Activated CD8-positive, alpha-beta memory T cell treated with anti-CD3 and anti-CD28 coated beads for 24 hours (primary cell): ENCODE measurements at places on chromosomes 12 and 14.

DNA sequence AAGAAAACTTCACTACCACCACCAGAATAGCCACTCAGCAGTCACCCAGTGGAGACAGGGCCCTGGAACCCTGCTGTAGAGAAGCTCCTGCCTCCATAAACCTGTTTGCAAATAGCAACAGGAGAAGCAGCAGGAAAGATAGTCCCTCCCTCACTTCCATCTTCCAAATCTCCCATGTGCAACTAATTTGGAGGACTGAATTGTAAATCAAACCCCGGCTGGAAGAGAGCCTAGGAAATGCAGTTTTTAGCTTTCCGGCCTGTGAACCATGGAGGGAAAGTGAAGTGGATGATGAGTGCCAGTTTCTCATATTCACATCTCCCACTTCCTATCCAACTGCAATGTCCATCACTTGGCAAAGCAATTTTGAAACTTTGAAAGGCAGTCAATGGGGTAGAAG lies 167.2 kb upstream of the FRMD6 start:
- DNase-seq, result no peak

DNA sequence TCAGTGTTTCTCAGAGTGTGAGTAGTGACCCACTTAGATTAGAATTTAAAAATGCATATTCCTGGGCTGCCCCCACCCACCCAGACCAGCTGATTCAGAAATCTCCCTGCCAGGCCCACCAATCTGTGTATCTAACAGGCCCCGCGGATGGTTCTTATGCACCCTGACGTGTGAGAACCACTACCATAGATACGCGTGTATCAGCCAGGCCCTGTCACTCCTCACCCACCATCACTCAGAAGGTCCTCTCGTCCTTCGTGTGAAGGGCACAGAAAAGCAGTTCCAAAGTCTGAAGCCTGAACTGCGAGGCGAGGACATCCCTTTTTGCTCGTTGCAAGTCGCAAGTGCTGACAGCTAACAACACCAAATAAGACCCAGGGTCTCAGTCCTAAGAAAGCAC lies 72.4 kb downstream of the IFT43 start:
- DNase-seq, result no peak

- DNase-seq, result peak; percentile 44
Measured at GRCh38 chr12:52524898-52525591, 4.9 kb upstream of the KRT5 start.

DNA sequence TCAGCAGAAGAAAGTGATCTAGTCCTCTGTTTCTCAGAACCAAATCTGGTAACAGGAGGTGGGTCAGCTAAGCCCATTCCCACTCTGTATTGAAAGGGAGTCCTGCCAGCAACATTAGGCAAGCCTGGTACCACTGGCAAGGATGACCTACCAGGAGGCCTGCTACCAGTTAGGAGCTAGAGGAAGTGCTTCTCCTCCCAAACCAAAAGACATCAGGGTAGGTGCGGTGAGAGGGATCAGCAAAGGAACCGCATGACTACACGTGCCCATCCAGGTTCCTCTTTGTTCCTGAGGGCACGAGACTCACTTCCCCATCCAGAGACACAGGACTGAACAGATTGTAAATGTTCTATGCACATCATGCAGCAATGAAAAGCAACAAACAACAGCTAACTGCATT lies 2.8 kb downstream of the KLRC4 start:
- DNase-seq, result peak; percentile 68

DNA sequence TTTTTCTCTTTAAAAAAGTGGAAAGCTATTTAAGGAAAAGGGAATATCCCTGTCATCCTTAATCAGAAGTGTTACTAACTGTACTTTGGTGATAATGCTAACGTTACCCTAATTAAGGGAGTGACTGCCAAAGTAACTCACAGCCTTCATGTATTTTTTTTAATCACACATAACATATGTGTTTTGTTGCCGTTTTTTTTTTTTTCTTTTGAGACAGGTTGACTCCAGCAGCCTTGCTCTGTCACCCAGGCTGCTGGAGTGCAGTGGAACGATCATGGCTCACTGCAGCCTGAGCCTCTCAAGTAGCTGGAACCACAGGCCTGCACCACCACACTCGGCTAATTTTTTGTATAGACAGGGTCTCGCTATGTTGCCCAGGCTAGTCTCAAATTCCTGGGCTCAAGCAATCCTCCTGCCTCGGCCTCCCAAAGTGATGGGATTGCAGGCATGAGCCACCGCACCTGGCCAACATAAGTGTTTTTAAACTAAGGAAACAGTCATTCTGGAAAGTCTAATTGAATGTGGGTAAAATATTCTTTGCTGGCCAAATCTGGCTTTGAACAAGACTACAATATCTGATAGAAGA lies 56.5 kb downstream of the HECTD4 start:
- DNase-seq, result no peak

- no peak for DNase-seq
Measured at GRCh38 chr12:123512838-123513665, 20.5 kb downstream of the RILPL1 start.

DNA sequence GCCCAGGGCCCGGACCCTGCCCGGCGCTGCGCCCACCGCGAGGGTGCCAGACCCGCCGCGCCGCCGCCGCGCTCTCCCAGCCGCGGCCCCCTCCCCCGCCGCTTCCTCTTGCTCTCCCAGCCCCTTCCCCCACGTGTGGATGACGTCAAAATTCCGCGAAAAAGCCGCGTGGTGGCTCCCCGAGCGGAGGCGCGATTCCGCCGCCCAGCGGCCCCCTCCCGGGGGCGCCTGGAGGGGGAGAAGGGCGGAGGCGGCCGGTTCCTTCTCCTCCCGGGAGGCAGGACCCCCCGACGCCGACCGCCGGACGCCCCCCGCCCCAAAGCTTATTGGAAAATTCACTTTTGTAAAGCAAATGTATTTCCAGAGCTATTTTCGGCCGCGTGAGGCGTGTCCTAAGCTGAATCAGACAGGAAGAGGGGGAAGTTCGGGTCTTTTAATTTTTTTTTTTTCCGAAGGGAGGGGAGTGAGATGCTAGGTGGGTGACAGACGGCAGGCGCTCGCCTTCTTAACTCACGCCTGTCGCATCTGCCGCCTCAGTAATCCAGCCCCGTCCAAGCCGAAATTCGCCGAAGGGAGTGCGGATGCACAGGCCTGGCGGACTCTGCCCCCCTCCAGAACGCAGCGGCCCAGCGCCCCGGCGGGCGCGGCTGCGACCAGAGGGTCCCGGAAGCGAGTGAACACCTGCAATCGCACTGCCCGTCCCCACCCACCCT lies 4.1 kb upstream of the CCND2 start:
- peak; percentile 97 for DNase-seq

DNA sequence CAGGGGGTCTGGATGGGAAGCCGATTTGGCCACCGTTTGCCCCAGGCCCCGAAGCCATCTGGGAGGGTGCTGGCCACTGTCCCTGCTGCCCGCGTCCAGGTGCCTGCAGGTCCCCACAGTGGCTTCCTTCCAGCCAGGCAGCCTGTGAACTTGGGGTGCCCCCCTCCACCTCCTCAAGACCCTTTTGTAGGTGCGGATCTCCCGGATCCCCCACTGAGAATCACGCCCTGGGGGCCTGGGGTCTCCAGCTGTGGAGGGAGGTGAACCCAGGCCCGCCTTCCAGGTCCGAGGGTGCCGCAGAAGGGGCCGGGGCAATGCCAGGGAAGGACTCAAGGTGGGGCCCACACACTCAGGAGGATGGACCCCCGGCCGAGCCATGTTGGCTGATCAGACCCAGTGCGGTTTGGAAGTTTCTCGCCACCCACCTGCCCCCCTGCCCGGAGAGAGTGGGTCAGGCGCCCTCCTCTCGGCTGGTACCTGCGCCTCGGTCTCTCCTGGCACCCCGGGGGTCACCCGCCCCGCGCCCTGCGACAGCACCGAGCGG lies 1.7 kb downstream of the MMP17 start:
- no peak for DNase-seq

DNA sequence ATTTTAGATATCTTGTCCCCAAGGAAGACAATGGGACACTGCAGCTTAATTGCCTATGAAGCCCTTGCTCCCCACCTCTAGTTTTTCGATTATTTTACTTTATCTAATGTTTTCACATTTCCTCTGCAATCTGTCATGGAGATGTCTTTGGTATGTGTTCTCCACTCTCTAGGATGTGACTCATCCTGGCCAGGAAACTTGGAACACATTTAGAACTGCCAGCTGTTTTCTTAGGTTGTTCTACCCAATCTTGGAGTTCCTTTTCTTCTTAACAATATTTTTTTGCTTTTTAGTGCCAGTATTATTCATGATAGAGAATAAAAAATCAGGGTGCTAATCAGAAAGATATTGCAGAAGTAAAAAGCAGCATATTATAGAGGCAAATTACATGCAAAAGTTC lies 101.7 kb upstream of the CLEC14A start:
- DNase-seq, result no peak

GRCh38 chr14:101001311-101002069 lies 98.0 kb upstream of the RTL1 start:
- no peak for DNase-seq

GRCh38 chr12:47651368-47652254 lies 54.2 kb downstream of the RPAP3 start:
- peak; percentile 68 for DNase-seq

GRCh38 chr14:100224229-100224866 lies 14.6 kb upstream of the YY1 start:
- no peak for DNase-seq
